ENCODE measurements at places on chromosomes 7 and 10.

DNA sequence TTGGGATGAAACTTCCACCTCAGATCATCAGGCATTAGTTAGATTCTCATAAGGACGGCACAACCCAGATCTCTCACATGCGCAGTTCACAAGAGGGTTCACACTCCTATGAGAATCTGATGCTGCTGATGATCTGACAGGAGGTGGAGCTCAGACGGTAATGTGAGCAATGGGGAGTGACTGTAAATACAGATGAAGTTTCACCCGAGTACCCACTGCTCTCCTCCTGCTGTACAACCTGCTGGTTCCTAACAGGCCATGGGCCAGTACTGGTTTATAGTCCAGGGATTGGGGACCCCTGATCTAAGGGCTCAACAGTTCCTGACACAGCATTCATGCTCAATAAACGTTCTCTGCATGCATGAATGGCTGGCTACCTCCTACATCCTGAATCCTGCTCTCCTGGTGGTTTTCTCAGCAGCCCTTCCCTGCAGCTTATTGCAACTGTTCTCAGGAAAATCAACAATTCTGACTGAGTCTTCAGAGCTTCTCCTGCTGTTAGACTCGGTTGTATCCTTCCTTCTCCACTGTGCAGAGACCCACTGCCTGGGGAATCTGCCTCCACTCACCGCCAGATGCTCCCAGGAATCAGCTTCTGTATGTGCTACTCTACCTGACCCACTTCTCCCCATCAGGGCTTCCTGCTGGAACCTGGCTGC is 17.4 kb downstream of the PDE6C start:
- DNase-seq, result no peak

GRCh38 chr10:52770904-52771303 is 1.7 kb downstream of the MBL2 start:
- no peak for DNase-seq

DNA sequence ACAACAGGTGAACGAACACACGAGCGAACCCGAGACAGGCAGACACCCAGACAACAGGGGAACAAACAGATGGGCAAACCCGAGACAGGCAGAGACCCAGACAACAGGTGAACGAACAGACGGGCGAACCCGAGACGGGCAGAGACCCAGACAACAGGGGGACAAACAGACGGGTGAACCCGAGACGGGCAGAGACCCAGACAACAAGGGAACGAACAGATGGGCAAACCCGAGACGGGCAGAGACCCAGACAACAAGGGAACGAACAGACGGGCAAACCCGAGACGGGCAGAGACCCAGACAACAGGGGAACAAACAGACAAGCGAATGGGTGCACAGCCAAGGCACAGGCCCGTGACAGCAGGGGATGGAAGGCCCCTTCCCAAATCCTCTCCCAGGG is 264.7 kb downstream of the ELFN1 start:
- DNase-seq, result no peak

GRCh38 chr7:129021656-129022055 is 33.3 kb downstream of the TNPO3 start:
- DNase-seq, result no peak

- DNase-seq, result no peak
Measured at GRCh38 chr10:128522551-128523308, 396.5 kb upstream of the MKI67 start.

- peak; percentile 10 for DNase-seq
Measured at GRCh38 chr10:113454341-113455061, 98.4 kb upstream of the HABP2 start.

GRCh38 chr10:130400890-130401289 is 264.7 kb downstream of the GLRX3 start:
- DNase-seq, result no peak

DNA sequence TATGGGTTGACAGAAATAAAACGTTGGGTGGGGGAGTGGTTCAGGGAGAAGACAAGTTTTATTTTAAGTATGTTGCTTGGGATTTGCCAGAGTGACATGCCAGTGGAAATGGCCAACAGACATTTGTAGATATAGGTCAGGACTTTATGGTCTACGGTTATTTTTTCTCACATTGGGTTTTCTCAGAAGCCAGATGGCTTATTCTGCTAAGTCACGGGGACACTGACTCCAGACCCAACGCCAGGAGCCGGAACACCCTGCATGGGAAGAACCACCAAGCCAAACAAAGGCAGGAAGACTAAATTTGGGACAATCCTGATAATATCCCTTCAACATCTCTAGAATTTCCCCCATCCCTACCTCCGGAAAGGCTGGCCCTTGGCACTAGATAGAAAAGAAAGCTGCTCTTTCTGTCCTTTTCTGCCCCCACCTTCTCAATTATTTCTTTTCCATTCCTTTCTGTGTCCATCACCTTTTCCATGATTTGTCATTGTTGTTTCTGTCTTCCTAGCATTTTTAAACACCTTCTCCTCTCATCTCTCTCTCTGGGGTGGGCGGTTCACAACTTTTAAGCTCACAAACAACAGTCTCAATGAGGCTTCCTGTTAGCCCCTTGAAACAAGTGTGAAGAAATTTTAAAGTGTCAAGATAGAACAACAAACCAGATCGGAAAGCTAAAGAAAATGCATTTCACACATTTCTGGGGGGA is 44.7 kb downstream of the TBXAS1 start:
- no peak for DNase-seq

DNA sequence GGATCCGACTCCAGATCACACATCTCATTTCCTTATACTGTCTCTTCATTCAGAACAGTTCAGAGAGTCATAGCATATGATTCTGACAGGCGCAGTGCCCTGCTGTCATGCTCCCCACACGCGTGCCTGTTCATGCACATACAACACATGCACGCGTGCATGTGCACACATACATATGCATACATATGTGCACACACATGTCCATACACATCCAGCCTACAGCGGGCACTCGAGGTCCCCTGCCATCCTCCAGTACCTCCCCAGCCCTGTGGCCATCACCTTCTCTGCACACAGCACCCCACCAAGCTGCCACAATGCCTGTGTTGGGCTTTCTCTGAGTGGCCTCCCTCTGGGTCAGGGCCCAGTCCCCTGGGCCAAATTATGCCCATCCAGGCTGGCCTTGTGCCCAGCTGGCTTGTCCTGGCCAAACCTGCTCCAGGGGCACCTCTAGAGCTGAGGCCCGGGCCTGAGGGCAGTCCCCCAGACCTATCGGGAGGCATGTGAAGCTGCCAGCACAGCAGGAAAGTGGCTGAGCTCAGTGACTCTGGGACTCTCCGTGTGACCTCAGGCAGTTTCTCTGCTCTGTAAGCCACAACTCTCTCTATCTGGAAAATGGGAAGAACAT is 49.4 kb upstream of the RET start:
- DNase-seq, result no peak

GRCh38 chr7:137462847-137463246 is 119.3 kb upstream of the PTN start:
- DNase-seq, result no peak

DNA sequence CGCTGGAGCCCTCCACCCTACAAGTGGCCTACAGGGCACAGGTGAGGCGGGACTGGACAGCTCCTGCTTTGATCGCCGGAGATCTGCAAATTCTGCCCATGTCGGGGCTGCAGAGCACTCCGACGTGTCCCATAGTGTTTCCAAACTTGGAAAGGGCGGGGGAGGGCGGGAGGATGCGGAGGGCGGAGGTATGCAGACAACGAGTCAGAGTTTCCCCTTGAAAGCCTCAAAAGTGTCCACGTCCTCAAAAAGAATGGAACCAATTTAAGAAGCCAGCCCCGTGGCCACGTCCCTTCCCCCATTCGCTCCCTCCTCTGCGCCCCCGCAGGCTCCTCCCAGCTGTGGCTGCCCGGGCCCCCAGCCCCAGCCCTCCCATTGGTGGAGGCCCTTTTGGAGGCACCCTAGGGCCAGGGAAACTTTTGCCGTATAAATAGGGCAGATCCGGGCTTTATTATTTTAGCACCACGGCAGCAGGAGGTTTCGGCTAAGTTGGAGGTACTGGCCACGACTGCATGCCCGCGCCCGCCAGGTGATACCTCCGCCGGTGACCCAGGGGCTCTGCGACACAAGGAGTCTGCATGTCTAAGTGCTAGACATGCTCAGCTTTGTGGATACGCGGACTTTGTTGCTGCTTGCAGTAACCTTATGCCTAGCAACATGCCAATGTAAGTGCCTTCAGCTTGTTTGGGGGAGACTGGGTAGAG is at the start of gene COL1A2:
COL1A2 (plus strand) TSS at position 459 of the 704 bp plus-strand sequence; CDS start at position 596, 137 bp downstream.
- DNase-seq, result no peak

DNA sequence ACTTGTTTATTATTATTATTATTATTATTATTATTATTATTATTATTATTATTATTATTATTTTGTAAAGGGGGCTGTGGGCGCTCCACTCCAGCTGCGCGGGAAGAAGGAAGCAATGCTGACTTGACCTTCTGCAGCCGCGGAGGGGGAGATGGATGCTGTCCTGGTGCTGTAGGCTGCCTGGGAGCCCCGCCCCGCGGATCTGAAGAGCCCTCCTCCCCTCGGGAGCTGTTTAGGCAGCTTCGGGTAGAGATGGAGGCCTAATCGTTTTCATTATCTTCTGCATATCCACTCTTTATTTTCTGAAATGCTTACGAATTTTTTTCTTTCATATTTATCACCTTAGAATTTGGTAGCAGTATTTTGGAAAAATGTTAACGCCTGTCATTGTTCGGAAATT is 101.2 kb upstream of the KLF6 start:
- DNase-seq, result no peak

DNA sequence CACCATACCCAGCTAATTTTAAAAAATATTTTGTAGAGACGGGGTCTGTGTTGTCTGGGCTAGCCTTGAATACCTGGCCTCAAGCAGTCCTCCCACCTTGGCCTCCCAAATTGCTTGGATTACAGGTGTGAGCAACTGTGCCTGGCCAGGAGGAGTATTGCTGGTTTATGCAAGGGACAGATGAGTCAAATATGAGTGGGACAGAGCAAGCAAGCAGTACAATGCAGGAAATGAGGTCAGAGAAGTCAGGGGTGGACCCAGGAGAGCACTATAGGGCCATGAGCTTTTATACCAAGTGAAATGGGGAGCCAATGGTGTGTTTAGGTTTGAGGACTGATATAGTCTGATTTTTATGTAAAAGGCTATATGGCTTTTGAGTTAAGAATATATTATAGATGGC is 6.3 kb downstream of the TSPAN13 start:
- no peak for DNase-seq

GRCh38 chr7:47482013-47482875 is 99.7 kb downstream of the TNS3 start:
- no peak for DNase-seq

DNA sequence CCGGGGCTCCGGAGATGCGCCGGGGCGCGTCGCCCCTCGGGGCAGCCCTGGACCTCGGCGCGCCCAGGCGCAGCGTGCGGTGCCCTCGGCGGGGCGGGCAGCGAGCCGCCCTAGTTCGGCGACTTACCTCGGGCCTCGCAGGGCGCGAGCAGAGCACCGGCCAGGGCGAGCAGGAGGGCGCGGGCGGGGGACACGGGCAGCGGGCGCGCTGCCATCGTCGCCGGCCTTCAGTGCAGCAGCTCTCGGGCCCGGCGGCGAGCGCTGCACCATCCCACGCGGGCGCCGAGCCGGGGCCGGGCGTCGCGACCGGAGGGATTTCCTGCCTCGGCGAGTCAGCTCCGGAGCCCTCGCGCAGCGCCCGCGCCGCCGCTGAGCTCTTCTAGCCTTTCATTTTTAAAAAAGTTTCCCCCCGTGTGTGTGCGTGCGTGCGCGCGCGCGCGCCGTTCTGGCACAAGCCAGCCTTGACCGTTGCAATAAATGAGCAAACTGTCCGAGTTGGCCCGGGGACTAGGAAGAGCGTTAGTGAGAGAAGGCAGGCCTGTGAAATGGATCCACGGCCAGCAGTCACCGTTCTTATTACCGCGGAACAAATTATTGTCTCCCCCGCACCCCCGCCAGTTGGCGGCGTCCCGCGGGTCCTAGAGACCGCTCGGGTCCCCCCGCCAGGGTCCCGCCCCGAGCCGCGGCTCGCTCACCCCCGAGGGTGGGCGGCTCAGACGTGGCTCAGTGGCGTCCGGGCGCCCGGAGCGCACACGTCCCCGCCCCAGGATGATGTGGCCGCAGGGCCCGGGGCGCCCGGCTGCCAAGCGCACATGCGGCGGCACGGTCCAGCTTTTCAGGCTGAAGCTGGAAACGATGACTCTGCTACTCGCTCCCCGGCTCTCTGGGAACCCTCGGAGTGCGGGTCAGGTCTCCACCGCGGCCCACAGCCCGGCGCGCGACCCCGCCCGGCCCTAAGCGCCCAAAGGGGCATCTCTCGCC is at the start of gene ADAM12:
ADAM12 (minus strand) TSS at position 547 of the 981 bp plus-strand sequence; CDS start at position 215, 332 bp downstream.
- DNase-seq, result no peak

DNA sequence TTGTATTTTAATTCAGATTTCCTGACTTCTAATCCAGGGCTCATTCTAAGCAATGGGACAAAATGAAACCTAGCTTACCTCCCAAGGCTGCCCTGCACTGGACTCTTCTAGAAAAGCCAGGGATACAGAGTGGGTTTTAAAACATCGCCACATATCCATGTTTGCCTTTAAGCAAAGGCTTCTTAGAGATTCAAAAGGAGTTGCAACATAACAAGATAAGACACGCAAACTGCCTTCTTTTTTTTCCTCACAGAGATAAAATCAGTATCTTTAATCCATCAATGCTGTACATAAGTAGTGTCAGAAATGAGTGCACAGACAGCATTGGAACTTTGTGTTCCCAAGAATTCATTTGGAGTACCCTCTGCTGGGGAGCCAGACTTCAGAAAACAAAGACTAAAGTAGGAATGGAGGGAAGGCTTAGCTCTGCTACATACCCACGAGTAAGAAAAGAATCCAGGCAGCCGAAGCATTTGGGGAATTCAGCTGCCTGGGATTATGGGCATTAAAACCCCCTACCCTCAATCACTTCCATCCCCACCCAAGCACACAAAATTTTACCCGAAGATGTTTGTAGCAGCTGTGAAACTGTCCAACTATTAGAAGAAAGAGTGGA is 427.8 kb downstream of the ARL4A start:
- no peak for DNase-seq

GRCh38 chr7:32158076-32158475 is 87.9 kb upstream of the PDE1C start:
- no peak for DNase-seq

DNA sequence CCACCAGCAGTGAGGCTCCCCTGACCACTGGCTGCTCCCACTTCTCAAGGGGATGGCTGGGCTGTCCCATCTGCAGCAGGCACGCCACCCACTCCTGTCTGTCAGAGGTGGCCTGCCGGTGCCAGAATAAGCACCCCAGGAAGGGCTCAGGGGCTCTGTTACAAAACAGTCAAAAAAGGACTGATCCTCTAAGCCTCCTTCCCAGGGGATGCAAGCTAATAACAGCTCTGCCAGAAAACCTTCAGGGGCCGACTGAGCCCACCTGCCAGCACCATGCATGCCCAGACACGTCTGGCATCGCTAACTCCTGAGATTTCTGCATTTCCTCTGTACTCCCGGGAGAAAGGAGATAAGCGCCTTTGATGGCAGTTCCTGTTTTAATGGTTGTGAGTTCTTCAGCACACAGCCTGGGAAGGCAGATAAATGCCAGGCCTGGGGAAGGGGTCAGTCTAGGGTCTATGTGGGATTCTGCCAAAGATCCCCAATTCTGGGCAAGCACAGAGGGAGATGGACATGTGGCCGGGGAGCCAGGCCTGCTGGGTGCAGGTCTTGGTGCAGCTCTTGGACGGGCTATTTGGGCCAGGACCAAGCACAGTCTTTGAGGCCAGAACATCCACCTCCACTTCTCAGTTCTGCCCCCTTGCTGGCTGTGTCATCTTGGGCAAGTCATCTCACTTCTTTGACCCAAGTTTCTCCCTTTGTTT is 128.4 kb downstream of the ARHGAP22 start:
- DNase-seq, result no peak

GRCh38 chr10:104119996-104120395 is 2.0 kb upstream of the SFR1 start:
- no peak for DNase-seq

All from NCI-H1930 (cell line).